ENCODE measurements at places on chromosomes 3 and 15.

DNA sequence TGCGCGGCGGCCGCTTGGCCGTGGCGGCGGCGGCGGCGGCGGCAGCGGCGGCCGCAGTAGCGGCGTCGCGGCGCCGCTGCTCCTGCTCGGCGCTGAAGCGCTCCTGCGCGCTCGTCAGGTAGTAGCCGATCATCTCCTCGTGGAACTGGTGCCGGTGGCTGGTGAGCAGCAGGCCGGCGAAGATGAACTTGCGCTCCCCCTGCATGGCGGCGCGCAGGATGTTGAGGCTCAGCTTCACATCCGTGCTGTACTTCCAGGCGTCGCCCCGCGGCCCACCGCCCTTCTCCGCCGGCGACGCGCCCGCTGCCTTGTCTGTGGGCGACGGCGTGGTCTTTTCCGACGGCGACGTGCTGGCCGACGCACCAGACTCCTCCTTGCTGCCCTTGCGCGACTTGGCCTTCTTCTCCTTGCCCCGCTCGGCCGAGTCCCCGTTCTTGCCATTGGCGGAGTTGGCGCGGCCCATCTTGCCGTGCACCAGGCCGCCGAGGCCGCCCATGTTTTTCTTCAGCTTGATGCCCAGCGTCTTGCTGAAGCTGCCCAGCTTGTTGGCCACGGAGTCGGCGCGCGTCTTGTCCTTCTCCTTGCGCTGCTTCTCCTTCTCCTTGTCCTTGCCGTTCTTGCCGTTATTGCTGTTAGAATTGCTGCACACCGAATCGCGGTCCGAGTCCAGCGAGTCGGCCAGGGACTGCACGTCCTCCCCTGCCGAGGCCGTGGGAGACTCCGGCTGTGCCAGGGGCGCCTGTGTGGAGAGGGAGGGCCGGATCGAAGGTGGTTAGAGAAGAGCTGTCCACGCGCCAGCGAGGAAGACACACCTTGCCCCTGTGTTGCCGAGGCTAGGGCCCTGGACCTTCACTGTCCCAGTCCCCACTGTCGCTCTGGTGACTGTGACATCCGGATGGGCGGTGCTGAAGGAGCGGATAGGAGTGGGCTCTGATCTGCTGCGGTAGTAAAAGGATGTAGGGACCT lies 157.6 kb downstream of the KLF13 start:
- DNase-seq, result no peak

- DNase-seq, result no peak
These were observed 3.3 kb downstream of the STAB1 start for GRCh38 chr3:52498137-52499054.

- DNase-seq, result no peak
These were observed 37.1 kb downstream of the ZIC4 start for GRCh38 chr3:147369231-147369630.

DNA sequence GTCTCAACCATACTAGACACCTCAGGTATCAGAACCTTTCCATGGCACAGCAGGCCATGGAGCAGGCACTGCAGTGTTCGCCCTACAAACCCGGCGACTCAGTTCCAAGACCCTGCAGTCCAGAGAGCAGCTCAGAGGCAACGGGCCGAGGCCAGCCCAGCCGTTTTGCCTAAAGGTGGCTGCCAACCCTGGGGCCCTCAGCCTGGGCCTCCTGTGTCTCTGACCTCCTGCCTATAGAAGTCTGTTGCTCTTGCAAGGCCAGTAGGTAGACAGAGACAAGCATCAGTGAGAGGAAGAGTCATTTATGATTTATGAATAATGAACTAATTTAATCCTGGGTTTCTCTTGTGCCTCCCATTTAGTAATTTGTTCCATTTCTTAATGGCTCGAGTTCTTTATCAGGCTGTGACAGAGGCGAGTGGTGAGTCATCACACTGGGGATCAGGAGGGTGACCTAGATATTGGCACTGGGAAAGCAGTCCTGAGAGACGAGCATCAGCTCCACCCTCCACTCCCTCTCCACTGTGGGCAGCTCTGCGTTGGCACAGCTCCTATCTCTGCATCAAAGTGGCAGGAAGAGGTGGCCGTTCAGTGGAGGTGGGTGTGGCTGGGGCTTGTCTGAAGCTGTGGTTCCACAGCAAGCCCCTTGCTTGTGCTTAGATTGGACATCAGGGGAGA lies 79.8 kb downstream of the ABHD5 start:
- DNase-seq, result no peak

GRCh38 chr3:129688271-129688895 lies 81.9 kb upstream of the PLXND1 start:
- DNase-seq, result no peak

GRCh38 chr3:30733209-30733608 lies 126.8 kb downstream of the TGFBR2 start:
- DNase-seq, result no peak

DNA sequence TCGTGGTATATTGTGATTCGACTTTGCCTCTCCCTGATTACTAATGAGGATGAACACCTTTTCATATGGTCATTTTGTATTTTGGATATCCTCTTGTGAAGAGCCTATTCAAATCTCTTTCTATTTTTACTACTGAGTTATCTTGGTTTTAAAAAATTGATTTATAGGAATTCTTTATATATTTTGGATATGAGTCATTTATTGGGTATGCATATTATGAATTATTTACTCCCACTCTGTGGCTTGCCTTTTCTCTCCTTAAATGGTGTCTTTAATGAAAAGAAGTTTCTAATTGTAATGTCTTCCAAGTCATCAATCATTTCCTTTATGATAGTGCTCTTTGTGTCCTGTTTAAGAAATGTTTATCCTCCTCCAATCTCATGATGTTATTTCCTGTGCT lies 191.5 kb upstream of the DPH6 start:
- no peak for DNase-seq

DNA sequence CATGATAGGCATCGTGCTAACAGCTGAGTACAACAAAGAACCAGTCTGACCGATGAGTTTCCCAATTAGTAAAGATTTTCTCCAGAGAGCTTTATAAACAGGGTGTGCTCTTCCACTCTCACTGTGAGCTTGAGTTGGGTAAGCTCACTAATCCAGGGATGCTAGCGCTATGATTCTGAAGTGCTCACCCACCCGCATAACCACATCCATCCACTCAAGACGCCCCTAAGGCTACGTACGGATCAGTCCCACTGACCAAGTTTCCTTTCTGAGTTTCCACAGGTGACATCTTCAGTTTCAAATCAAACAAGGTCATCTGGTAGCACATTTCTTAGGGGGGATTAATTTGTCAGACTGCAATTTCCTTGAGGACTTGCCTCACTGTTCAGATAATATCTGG lies 141.1 kb upstream of the ABI3BP start:
- DNase-seq, result no peak

DNA sequence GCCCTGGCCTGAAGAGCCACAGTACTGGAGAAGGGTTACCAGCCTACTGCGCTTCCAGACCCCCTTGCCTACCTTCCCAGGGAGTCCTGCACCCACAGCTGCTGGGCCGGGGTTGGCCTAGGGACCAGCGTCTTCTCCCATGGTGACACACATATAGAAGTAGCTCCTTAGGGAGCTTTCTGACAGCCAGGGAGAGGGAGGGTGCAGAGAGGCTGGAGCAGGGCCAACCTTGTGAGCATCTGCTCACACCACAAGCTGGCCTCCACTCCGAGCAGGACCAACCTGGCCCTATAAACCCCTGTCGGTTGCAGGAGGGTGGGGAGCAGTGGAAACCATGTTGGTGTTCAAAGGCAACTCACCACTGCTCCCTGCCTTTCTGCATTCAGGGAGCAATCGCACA lies 35.2 kb downstream of the SRPRB start:
- DNase-seq, result no peak

All from effector CD8-positive, alpha-beta T cell (primary cell).